ENCODE measurements at places on chromosomes 1 and 21. TPM values are rescaled to one million over a fixed set of nuclear protein-coding genes. Genes with fewer than 3 reads are reported as not detected.

SPATA46 gene
- not detected for total RNA-seq

ECM1 gene
- 26.3 TPM for total RNA-seq

DNA sequence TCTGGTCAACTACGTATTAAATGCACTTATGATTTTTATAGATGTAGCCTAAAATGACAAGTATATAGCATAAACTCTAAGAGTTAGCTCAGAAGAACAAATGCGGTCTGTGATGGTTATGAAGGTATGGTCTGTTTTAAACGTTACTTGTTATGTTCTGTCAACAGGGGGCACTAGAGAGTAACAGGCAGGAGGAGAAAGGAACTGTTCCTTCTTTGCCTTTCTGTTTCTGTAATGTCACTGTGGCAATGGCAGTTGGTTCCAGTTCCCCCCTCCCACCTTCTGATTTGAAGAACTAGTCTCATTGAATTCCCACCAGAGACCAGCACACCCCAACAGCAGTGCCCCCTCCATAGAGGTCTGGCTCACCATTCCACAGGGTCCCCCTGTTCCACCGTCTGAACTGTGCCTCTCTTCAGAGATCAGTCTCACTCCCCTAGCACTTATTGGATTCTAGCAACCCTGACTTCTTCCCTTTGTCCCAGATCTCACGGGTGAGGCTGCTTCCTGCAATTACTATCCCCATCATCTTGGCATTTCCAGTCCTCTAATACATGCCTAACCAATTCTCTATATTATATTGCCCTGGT is 14.0 kb downstream of the KRTAP24-1 start:
- H3K4me3 ChIP-seq, result no peak overlapping the region
- DNase-seq, result no peak

DNA sequence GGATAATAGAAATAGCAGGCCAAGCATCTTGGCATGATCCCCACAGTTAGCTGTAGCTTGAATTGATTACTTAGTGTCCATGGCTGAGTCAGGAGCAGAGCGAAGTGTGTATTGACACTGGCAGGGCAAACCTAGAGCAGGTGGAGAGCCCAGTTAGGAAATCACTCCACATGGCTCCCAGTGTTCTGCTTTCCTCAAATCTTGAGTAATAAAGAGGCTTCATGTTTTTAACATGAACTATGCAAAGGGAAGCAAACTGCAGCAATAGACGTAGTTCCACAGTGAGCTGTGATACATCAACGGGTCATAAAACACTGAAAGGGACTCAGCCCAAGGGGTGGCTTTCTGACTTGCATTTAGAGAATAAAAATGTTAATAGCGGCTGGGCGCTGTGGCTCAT is 28.9 kb downstream of the RHEX start:
- no peaks in the 10 kb centered on the region for H3K36me3 ChIP-seq
- no peaks in the 10 kb centered on the region for H3K27me3 ChIP-seq
- no peak for DNase-seq
- no peaks in the 10 kb centered on the region for H3K4me1 ChIP-seq

DNA sequence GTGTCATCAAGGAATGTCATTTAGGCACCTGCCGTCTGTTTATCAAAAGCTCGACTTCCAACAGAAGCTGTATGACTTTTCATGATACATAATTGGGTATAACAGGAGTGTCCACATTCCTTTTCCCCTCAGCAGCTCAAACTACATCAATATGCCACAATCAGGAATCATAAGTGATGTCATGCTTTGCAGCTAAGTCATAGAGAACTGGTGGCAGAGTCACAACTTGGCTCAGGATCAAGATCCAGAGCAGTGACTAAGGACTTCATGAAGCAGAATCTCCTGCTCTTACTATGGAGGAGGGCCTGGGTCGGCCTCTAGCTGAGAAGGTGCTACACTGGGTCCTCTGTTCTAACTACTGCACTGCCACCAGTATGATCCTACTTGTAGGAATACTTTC is 36.5 kb upstream of the AGBL4 start:
- no peaks in the 10 kb centered on the region for H3K4me1 ChIP-seq
- no peak overlapping the region for H3K4me3 ChIP-seq
- no peak for DNase-seq
- no peaks in the 10 kb centered on the region for H3K27me3 ChIP-seq
- no peaks in the 10 kb centered on the region for H3K36me3 ChIP-seq
- H3K27ac ChIP-seq, result no peak overlapping the region

DNA sequence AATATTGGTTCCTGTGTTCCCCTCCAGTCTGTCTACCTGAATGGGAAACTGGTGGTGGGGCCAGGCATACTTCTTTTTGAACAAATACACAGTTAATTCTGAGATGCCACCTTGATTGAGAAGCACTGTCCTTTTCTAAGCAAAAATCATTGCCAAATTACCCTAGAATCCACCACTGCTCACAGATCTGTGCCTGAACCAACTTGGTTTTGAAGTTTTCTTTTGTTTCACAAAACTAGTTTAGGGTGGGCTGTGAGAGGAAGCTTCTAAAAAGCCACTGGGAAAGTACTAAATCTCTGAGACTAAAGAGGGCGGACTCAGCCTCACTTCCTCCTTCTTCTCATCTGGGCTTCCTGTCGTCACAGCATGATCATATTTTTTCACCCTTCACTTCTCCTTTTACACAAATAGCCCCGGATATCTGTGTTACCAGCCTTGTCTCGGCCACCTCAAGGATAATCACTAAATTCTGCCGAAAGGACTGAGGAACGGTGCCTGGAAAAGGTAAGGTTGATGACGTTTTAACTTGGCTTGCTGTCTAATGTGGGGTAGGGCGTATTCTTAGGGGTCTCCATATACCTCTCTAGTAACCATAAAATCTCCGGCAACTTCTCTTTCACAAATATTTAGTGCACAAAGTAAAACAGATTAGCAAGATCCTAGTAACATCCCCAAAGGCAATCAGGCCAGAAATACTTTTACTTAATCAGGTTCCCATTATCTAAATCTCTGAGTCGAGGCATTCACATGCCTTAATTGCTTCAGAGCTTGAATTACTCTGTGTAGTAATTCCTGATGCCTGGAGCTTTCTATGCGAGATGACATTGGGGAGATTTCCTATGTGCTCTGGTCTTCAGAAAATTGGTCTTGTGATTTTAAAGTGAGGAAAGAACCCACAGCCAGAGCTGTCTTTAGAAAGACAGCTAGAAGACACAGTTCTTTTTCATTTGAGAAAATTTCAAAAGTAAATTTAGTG is at the start of gene CD53:
CD53 (plus strand) TSS at position 404 of the 976 bp plus-strand sequence. CDS start 18,261 bp downstream, outside the sequence.
- H3K27ac ChIP-seq, result no peak within 1 kb of the TSS
- H3K27me3 ChIP-seq, result no peaks in the 10 kb centered on the region
- no peaks in the 10 kb centered on the region for H3K36me3 ChIP-seq
- no peaks in the 10 kb centered on the region for H3K4me1 ChIP-seq

GRCh38 chr1:100394285-100394684 is 42.0 kb downstream of the CDC14A start:
- no peaks in the 10 kb centered on the region for H3K4me1 ChIP-seq
- no peak for DNase-seq
- H3K36me3 ChIP-seq, result no peaks in the 10 kb centered on the region
- no peak overlapping the region for H3K4me3 ChIP-seq
- no peaks in the 10 kb centered on the region for H3K27me3 ChIP-seq

DNA sequence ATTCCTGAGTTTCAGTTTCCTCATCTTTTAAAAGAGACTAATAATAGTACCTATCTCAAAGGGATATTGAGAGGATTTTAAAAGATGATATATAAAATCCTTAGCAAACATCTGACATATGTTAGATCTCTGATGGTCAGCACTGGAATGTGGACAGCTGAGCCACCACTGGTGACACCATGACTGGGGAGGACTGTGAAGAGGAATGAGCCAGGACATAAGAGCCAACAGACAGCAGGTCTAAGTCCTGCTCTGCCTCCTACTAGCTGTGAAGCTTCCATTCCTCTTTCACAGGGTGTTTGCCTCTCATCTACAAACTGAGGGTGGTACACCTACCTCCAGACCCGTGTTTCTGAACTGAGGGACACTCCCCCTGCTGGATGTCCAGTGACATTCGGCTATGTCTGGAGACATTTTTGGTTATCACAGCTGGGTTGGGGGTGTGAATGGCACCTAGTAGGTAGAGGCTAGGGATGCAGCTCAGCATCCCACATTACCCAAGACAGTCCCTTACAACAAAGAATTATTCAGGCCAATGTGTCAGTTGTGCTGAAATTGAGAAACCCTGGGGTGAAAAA is 109.1 kb upstream of the OLIG2 start:
- H3K4me1 ChIP-seq, result no peaks in the 10 kb centered on the region
- H3K27me3 ChIP-seq, result no peaks in the 10 kb centered on the region
- H3K4me3 ChIP-seq, result no peak overlapping the region

DNA sequence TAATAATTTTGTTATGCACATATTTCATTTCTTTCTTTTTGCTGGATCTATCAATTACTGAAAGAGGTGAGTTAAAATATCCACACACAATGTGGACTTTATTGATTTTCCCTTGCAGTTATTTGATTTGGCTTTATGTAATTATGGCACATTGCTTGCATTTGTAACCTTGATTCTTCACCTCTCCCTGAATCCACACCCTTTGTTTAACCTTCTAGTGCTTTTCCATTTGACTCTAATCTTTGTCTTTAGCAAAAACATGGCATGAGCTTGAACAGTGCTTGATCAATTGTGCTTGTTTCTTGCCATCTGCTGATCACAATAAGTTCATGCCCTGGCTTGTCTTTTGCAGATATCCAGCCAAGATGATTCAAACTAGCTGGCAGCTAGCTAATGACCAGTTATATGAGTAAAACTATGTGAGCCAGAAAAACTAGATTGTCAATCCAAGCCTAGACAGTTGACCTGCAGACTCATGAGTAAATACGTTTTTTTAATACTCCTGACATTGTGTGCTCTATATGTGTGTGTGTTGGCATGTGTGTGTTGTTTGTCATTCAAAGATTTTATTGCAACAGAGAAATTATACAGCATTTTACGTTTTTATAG is 899.2 kb downstream of the NCAM2 start:
- no peak overlapping the region for H3K4me3 ChIP-seq
- no peak for DNase-seq
- no peaks in the 10 kb centered on the region for H3K36me3 ChIP-seq
- H3K4me1 ChIP-seq, result no peaks in the 10 kb centered on the region
- H3K27ac ChIP-seq, result no peak overlapping the region

DNA sequence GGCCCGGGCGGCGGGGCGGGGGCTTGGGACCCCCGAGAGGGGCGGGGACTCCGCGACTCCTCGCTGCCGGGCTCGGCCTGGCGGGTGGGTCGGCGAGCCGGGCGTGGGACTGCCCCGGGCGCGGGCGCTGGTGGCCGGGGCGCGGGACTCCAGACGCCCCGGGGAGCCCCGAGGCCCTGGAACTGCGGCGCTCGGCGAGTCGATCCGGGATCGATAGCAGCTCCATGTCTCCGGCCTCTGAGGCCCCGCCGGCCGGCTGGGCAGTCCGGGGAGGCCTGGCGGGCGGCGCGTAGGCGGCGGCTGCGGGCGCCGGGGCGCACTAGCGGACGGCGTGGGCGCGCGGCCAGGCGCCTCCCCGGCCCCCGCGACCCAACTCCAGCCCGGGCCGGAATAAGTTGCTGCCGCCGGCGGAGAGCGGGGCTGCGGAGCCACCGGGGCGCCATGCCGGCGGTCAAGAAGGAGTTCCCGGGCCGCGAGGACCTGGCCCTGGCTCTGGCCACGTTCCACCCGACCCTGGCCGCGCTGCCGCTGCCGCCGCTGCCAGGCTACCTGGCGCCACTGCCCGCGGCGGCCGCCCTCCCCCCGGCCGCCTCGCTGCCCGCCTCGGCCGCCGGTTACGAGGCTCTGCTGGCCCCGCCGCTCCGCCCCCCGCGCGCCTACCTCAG is 400 bp downstream of the SAMD11 start:
- H3K27ac ChIP-seq, result no peak overlapping the region
- DNase-seq, result no peak
- H3K36me3 ChIP-seq, result no peaks in the 10 kb centered on the region
- H3K4me1 ChIP-seq, result no peaks in the 10 kb centered on the region
- H3K27me3 ChIP-seq, result no peaks in the 10 kb centered on the region
- H3K4me3 ChIP-seq, result peak overlapping the region; percentile 28
